ENCODE measurements at places on chromosomes 5 and 9.
A peak's percentile ranks its signal among the peaks of the same experiment; 100 is the strongest.

GRCh38 chr9:12272471-12273120, 420.6 kb upstream of the TYRP1 start:
- DNase-seq = peak; percentile 1

- DNase-seq = no peak
Measured at GRCh38 chr5:112012104-112012503, 255.1 kb upstream of the NREP start.

DNA sequence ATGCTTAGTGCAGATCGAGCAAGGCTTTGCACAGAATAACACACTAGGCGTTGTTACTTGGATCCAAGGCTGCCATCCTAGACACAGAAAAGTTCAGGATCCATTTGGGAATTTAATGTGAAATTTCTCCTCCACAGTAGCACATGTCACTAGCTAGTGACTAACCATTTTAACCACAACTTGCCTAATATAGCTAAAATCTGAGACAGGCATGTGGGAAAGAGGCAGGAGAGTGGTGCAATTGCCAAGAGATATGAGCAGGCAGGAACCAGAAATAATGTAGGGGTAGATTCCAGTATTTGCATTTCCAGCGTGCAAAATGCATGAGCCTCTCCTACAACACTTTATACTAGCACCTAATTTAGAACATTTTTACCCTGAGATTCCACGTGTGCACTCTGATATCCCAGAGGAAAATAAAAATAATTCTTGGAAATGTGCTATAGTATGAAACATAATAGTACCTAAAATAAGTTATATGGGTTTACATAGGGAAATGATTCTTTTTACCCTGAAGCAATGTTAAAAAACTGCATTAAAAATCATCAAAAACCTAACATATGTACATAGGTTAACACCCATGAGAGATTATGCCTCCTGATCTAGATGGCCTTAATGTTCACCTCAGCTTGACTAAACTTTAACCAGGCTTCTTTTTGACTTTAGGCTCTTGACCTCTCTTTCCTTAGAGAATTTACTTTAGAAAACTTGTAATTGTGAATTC, 1230.6 kb upstream of the NUDT12 start:
- no peak for DNase-seq

GRCh38 chr5:167699432-167699831, 592.0 kb upstream of the WWC1 start:
- DNase-seq = peak; percentile 97

DNA sequence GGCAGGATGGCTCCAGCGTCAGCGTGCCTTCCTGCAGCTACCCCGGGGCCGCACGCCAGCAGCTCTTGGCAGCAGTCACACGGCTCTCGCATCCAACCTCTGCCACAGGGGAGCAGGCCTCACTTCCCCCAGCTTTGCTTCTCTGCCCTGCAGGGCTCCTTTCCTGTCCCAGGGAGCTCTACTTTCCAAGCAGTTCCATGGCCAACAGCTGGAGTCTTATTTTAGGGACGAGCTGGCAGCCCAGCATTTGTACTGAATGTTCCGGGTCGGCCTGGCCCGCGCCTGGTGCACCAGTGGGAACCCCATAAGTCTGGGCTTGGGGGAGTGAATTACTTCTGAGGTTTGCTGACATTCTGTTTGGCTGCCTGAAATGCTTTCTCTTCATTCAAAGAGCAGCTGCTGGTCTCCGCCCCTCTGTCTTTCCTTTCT, 34.6 kb downstream of the GADD45G start:
- no peak for DNase-seq
